ENCODE measurements at places on chromosomes 5 and 9. TPM values are rescaled to one million over a fixed set of nuclear protein-coding genes. Genes with fewer than 3 reads are reported as not detected.

DNA sequence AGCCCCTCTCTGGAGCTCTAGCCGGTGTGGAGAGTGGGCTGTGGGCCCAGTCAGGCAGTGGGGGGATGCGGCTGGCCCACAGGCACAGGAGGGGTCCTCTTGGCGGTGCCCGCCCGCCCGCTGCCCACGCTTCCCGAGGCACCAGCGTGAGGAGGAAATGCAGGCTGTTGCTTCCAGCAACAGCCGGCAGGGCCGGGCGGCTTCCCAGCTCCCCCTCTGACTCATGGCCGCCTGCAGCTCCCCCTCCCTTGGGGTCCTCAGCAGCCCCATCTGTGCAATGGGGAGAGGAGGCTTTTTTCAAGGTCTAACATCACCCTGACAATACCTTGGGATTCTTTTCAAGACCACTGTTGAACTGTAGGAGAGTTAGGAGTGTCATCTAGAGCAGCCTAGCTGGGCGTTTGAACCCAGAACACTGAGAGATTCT, 10.4 kb downstream of the CXXC5 start:
- peak overlapping the region; percentile 57 for H3K4me3 ChIP-seq
- DNase-seq: no peak
- H3K27me3 ChIP-seq: no peaks in the 10 kb centered on the region

Gene ZDHHC11B
- polyA plus RNA-seq: not detected

GRCh38 chr9:87479801-87480201, 17.9 kb upstream of the DAPK1 start:
- H3K27ac ChIP-seq: no peak overlapping the region
- no peaks in the 10 kb centered on the region for H3K27me3 ChIP-seq
- no peak overlapping the region for H3K4me3 ChIP-seq
- peaks cover 8% of the 10 kb centered on the region for H3K4me1 ChIP-seq

DNA sequence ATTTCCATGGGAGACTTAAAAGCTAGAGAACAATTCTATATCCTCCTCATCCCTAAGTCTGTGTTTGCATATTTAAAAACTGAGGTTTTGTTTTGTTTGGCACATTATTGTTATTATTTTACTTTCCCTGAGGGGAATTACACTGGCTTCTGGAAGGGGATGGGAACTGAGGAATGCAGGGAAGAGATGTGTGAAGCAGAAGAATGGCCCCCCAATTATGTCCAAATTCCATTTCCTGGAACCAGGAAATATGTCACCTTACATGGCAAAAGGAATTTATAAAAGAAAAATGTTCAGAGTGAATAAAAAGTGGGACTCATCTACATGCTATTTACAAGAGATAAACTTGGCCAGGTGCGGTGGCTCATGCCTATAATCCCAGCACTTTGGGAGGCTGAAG, 129.8 kb downstream of the MARCHF11 start:
- H3K36me3 ChIP-seq: no peaks in the 10 kb centered on the region
- H3K27me3 ChIP-seq: no peaks in the 10 kb centered on the region
- DNase-seq: no peak

DNA sequence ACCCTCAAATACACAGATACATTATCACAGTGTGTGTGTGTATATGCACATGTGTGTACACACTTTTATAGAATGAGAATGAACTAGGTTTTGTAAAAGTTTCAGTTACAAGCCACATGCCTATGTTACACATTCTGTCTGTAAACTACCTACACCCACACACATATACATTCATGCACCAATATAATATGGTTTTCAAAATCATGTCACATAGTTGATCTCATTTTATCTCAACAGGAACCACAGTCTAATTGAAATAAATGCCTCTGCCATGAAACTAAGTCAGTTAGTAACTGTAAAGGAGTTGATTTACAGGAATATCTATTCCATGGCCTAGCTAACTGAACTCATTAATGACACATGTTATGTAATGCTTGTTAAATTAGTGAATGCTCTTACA, 646.6 kb downstream of the PDE4D start:
- DNase-seq: no peak
- no peak overlapping the region for H3K27ac ChIP-seq
- 0 out of 2 replicates have a peak, but pooled peaks cover 8% of the 10 kb centered on the region for H3K4me1 ChIP-seq
- no peak overlapping the region for H3K4me3 ChIP-seq

Gene GCNT1
- 1.1 TPM for polyA plus RNA-seq

Gene MCCC2
- polyA plus RNA-seq: 33.6 TPM

- H3K4me1 ChIP-seq: no peaks in the 10 kb centered on the region
- H3K36me3 ChIP-seq: peaks cover 10% of the 10 kb centered on the region
- H3K27ac ChIP-seq: no peak overlapping the region
- no peak for DNase-seq
- no peaks in the 10 kb centered on the region for H3K27me3 ChIP-seq
These were observed 181.7 kb downstream of the BNC2 start for GRCh38 chr9:16688814-16689213.

Gene RAPGEF1
- polyA plus RNA-seq: 26.2 TPM

Gene CRB2
- polyA plus RNA-seq: not detected

Gene PANK3
- polyA plus RNA-seq: 8.7 TPM

DNA sequence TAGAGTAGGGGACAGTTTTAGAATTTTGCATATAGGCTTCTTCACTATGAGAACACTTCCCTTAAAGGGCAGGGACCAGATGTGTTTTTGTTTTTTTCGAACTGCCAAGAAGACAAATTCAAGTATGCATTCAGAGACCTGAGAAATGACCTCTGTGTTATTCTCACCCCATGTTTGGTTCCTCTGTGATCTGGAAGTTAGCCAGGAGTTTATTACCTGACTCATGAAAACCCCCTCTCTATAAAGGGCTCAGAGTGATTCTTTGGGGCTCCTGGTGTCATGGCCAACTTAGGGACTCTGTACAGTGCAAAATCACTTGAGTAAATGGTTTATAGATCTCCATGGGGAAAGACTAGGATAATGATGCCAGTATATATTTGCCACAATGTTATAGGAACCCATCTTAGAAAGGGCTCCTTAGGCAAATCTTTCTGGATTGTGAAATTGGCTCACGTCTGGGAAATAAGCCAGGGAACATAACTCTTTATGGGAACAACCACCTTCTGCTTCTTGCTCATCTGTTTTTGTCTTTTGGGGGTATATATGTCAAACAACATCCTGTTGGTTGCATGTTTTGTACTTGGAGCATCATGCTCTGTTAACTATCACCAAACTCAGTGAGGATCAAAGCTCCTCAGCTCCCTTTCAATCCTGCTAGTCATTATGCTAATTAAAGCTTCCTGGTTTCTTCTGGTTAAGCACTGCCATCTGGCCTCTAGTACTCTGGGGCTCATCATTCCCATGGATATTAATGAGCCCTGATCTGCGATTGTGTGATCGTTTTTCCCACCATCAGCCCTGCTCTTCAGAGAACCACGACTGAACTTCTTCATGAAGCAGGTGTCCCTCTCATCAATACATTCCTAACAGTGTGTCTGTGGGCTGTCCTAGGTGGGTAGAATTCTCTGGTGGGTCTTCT, 173.4 kb upstream of the CDH12 start:
- DNase-seq: no peak
- no peaks in the 10 kb centered on the region for H3K27me3 ChIP-seq
- H3K36me3 ChIP-seq: no peaks in the 10 kb centered on the region
- H3K27ac ChIP-seq: no peak overlapping the region
- no peak overlapping the region for H3K4me3 ChIP-seq

- DNase-seq: peak; percentile 66
- H3K36me3 ChIP-seq: no peaks in the 10 kb centered on the region
- peak overlapping the region; percentile 85 for H3K4me3 ChIP-seq
- H3K4me1 ChIP-seq: peaks cover 4% of the 10 kb centered on the region
These were observed 591 bp downstream of the ABCA1 start for GRCh38 chr9:104927216-104927911.

DNA sequence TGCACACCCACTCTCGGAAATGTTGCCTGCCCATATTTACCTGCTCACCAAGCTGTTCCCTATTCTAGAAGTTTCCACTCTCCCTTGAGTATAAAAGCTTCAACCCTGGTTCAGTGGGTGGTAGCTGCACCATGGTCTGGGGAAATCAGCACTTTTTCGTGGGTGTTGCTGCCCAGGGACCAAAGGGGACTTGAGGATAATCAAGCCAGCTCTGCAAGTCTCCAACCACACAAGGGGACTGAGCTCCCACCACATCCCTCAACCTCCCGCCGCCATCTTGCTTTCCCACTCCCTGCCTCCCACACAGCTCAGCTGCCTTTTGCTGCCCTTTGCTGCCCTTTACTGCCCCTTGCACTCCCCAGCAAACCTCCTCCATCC, 210.0 kb downstream of the AUH start:
- no peak for DNase-seq
- H3K36me3 ChIP-seq: no peaks in the 10 kb centered on the region
- H3K4me3 ChIP-seq: no peak overlapping the region
- H3K4me1 ChIP-seq: no peaks in the 10 kb centered on the region
- H3K27me3 ChIP-seq: no peaks in the 10 kb centered on the region
